Thoracic aorta (tissue), 2 donors: ENCODE measurements at places on chromosomes 13 and 19.

DNA sequence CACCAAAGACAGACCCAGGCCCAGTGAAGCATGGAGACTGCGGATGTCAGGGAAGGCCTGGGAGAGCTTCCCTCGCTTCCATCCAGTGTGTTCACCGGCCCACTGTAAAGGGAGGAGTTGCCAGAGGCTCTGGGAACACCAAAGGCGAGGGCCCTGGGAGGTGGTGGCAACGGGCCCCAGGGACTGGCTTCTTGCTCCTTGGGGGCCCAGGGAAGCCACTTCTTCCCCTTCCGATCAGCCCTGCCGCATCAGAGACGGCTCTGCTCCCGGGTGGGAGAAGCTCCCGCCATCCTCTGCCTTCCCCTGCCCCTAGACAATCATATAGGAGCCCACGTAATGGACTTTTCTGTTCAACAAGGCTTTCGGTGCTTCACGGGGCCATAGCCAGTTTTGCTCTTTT, 83.4 kb upstream of the GPR183 start:
- no peak for DNase-seq

- DNase-seq: no peak
These were observed 723.7 kb upstream of the SLITRK1 start for GRCh38 chr13:84605927-84606326.

DNA sequence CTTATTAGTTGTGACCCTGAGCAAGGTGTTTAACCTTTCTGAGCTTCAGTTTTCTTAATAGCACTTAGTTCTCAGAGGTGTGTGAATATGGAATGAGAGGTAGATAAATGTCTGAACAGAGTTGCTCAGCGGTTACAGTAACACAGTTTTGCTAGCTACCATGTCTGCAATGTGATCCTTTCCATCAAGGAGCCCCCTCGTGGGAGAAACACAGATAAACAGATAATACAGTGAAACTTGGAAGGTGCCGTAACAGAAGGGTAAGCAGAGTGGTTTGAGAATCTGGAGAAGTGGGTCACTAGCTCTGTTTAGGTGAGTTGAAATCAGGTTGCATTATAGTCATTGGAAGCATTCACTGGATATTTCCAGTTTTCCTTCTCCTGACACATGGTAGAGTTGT, 38.9 kb downstream of the IRS2 start:
- DNase-seq: no peak

DNA sequence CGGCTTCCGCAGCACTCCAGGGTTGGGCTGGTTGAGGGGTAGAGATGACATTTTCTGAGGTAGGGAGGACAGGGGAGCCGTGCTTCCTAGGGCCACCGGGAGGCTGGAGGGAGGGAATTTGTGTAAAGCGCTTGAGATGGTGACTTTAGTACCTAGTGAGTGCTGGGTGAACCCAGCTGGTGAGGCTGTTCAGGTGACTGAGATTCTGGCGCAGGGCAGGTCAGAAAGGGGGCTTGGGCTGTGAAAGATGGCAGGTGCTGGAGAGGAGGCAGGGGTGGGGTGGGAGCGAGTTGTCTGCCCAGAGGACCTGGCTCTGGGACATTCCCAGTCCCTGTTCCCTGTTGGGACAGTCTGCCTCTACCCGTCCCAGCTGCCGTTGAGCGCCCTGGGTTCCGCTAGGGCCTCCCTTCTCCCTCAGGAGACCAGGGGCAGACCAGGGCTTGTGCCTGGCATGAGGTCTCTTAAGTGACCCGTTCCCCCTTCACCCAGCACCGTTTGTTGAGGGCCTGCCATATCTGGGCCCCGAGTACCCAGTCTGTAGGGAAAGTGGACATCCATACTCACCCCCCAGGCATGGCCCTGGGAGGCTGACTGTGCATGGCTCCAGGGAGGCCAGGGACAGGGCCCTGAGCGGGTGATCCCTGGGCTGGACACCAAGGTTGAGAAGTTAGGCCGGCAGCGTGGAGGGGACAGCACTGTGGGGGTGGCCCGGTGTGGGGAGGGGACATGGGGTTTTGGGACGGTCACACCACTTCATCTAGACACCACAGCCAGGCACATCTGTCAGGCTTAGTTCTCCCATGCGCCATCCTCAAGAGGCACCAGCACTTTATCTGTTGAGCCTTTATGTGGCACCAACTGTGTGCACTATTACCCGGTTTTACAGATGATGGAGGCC, 5.0 kb downstream of the PTOV1 start:
- DNase-seq: no peak

- no peak for DNase-seq
These were observed 19.7 kb upstream of the CLN5 start for GRCh38 chr13:76971851-76972829.

GRCh38 chr19:50003810-50004419, 21.3 kb downstream of the VRK3 start:
- peak; percentile 59 for DNase-seq

DNA sequence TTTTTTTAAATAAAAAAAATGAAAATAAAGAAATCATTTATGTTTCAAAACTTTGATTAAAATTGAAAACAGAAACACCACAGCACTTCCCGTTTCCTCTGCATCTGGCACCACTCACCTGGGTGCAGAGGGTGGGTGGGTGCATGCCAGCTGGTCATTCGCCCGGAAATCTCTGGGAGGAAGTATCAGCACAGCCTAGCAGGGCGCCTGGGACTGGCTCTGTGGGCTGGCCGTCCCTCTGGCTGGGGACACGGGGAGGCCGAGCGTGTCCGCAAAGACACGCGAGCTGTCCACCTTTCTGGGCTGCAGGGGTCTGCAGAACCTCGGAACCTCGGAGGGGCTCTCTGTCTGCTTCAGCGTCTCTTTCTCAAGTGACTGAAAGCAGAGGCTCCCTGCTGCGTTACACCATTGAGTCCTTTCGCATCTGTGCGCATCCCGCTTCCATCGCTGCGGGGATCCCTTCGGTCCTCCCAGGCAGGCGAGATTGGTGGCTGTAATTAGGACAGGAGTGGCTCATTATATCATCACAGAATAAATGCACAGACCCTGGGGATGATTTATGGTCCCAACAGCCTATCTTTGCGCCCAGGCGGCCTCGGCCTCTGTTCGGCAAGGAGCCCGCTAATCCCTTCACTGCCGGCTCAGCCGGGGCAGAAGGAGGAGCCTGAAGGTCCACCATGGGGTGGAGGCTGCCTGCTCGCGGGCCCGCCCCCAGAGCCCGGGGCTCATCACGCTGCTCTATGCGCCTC, 17.2 kb downstream of the CRTC1 start:
- no peak for DNase-seq

DNA sequence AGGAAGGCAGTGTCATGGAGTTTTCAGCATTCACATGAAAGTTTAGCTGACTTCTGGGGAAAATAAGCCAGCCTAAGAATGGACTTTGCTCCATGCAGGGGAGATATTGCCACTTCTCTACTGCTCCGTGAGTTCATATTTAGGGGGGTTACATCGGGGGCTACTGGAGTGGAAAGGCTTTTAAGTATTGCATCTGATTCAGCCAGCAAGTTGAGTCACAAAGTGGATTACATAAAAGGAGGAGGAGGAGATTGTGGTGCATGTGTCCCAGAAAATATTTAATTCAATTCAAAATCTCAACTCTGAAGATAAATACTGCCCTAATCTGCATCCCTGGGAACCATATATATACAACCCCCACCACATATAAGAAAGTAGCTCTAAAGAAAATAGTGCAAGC, 617.2 kb downstream of the DCT start:
- DNase-seq: no peak

- DNase-seq: no peak
These were observed 254.9 kb upstream of the PCDH20 start for GRCh38 chr13:61670384-61671161.

DNA sequence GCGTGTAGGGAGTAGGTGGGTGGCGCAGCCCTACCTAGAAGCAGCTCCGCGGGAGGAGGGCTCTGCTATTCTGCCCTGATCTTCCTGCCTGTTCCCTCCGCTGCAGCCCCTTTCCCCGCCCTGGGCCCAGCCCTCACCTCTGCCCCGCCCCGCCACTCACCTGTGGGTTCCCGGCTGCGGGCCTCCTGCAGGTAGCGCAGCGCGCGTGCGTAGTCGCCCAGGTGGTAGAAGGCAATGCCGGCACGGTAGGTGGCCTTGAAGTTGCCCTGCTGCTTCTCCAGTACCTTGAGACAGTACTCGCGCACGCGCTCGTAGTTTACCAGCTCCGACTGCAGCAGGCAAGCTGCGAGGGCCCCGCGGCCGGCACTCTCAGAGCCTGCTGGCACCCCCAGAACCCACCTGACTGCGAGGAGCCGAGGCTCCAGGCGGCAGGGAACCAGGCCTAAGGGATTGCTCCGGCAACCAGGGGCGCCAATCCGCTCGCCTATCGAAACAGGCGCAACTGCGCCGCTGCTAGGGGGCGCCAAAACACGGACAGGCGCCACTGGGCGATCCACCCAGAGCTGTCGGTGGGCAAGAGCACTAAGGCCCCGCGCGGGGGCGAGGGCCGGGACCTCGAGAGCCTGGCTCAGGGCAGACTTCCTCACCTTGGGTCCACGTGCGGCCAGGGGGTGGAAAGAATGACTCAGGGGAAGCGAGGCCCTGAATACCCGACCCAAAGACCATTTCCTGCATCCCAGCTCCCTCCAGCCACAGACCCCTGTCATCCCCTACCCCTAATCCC, 965 bp downstream of the TTC9B start:
- DNase-seq: no peak

GRCh38 chr13:43135516-43135915, 112.1 kb downstream of the DNAJC15 start:
- no peak for DNase-seq

DNA sequence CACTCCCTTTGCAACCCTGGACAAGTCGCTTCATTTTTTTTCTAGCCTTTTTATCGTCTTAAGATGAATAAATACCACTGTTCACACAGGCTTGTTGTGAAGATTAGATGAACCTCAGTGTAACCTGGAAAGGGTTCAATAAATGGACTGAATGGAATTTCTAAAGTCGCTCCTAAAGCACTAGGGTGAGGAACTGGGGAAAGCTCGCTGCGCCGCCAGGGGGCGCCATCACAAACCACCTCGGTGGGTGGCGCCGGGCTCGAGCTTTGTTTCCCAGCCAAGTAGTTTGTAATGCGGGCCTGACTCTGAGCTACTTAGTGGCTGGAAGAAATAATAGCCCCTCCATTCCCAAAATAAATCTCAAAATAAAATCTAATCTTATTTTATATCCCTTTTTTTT, 2.2 kb upstream of the CEACAM6 start:
- DNase-seq: no peak

DNA sequence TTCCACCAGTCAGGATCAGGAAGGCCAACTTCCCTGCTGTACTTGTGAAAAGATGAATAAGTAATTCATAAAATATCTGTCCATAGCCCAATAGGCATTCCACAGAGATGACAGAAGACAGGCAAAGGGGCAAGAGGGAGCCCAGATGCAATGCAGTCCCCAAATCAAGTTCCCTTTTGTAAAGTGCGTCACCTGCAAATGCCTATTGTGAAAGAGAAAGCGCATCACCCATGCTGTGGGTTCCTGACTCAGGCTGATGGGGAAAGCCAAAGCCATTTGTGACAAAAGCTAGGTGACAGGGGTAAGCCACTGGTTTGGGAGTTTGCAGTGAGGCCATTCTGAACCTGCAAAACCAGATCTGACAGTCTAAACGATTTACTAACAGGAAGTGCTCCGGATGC, 157.5 kb upstream of the ZNF536 start:
- DNase-seq: no peak

DNA sequence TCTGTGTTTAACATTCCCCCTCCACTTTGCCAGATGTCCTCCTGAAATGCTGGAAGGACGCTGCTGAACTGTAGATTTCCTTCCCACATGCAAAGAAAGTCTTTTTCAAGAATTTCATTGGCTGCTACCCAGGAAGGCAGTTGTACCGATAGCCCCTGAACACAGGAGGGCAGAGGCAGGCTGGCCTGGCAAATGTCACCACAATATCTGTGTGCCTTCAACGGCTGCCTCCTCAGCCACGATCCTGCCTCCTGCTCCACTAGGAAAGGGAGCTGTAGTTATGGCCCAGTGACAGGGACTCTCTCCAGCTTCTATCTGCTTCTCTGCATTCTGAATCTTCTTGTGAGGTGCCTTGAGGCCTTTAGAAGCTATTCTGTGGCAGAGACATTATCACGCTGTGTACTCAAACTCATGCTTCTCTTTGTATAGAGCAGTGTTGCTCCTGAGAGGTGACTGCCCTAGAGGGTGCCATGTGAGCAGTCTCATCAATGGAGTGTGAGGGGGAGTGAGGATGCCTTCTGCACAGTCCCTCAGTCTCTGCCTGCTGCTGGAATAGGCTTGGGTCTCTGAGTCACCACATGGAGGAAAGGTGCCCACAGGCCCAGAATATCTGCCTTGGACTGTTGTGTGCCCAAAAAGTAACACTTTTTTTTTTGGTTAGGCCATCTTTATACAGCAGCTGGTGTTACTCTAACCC, 279.8 kb downstream of the DNAJC15 start:
- DNase-seq: no peak

DNA sequence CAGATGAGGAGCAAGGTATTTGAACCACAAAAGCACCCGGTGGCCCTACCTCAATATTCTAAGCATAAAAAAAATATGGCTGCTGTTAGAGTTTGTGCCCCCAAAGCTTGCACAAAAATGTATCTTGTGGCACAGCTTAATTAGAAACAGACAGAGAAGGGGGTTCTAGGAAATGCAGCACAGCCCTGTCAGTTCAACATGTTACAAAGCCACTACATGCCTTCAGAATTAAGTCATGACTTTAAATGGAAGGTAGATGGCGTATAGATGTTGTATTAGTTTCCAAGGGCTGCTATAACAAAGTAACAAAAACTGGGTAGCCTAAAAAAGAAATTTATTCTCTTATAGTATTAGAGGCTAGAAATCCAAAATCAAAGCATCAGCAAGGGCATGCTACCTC, 703.8 kb downstream of the DIAPH3 start:
- no peak for DNase-seq

DNA sequence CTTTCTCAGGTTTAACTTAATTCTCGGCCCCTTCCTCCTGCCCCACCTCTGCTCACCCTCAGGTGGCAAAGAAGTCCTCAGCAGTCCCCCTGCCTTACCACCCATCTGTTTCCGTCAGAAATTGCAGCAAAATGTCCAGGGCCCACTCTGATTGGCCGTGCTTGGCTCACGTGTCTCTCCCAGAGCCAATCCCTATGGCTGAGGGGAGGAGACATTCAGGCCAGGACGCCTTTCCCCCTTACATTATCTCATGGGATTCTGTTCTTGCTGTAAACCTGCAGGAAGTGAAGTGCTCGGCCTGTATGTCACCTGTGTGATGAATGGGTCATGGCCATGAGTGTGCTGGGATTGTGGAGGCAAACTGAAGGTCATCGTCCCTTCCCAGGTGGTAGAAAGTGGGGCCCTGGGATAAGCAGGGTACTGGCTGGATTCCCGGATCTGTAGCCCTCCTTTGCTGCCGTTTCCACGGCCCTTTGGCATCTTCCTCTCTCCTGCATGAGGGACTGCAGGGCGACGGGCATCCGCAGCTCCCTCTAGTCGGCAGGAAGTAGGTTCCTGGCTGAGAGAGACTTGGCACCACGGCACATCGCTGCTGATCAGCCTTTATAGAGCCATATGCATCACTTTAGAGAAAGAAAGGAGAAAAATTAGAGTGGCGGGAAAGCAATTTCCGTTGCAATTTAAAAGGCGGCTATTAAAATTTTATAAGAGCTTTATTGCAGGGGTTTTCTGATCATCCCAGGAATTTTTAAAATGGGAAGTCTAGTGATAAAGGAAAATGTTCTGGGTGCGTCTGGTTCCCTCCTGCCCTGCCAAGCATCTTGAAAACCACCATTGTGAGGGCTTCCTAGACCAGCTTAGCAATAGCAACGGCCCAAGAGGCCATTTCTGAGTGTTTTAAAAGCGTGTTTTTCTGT, 118.2 kb downstream of the SIPA1L3 start:
- DNase-seq: no peak
